HuH-7.5 (cell line): ENCODE measurements at places on chromosomes 11 and 22.

DNA sequence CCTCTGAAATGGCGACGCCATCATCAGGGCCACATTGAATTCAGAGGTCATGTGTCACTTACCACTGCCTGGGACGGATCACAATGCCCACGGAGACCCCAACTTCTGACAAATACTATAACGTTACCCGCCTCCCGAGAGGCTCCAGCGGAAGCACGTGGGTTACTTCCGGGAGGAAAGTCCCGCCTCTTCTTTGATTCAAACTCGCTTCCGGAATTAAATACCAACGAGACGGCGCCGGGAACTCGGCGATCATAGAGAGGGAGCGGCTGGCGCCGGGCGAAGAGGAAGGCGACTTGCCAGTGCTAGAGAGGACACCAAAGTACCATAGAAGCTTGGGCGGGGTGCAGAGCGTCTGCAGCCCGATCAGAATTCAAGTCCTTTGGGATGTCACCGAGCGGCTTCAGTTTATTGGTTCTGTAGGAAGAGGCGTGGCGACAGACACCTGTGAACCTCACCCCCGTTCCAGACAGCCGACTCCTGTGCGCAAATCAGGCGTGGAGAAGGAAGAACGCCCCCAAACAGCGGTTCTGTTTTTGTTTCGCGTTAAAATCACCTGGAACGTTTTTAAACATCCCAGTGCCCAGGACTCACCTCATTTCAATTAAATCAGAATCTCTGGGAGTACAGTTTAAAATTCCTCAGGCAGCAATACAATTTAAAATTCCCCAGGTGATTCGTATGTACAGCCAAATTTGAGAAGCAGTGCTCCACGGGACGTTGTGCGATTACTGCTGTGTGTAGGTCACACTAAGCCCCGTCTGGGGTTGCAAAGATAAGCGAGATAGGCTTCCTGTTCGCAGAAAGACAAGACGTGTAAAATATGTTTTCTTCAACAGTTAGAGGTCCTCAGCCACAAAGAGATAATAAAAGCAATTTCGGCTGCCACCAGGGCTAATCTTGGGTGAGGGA is at the start of gene TIMM10:
TSS of gene TIMM10 (minus strand) at position 159 of the 912 bp plus-strand sequence. CDS start 565 bp downstream, outside the sequence.
- peak; percentile 99 for DNase-seq

GRCh38 chr11:89159974-89160373 is 17.7 kb upstream of the TYR start:
- DNase-seq = no peak

DNA sequence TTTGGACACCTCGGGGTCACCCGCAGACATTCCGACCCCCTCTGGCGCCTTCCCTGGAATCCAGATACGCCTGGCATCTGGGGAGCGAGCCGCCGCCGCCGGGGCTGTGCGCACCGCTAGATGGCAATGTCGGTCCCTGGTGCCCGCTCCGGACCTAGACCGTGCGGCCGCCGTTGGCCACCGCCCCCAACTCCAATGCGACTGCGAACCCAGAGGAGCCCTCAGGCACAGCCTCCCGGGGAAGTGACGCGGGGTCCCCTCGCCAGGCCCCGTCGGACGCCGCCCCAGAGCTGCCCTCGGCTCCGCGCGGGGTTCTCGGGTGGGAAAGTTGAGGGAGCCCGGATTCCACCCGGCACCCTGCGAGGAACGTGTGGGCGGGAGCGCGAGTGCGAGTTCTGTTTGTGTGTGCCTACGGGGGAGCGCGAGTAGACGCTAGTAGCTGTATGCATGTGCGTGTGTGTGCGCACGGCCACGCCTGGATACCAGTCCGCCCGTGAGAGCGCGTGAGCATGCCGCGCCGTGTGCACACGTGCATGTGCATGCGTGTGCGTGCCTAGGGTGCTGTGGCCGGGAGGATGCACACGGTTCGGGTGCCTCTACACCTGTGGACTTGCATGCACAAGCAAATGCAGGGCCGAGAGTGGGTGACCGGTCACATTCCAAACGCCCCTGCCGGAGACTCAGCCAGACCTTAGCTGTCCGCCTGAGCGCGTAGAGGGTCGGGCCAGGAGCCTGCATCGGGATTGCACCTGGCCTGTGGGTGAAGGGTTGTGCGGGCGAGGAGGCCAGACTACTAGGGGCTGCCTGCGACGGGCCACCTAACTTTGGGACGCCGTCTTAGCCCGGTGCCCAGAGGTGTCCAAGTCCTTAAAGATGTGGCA is 1.9 kb downstream of the CHRM4 start:
- DNase-seq = peak; percentile 97

- DNase-seq = no peak
Measured at GRCh38 chr11:86418513-86418912, 43.8 kb downstream of the CCDC81 start.

DNA sequence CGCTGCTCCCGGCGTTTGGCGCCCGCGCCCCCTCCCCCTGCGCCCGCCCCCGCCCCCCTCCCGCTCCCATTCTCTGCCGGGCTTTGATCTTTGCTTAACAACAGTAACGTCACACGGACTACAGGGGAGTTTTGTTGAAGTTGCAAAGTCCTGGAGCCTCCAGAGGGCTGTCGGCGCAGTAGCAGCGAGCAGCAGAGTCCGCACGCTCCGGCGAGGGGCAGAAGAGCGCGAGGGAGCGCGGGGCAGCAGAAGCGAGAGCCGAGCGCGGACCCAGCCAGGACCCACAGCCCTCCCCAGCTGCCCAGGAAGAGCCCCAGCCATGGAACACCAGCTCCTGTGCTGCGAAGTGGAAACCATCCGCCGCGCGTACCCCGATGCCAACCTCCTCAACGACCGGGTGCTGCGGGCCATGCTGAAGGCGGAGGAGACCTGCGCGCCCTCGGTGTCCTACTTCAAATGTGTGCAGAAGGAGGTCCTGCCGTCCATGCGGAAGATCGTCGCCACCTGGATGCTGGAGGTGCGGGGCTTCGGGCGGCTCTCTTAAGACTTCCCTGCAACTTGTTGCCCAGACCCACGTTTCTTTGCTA is at the start of gene CCND1:
TSS of gene CCND1 (plus strand) at position 162 of the 587 bp plus-strand sequence. CDS start at position 320, 158 bp downstream.
- DNase-seq = peak; percentile 99

DNA sequence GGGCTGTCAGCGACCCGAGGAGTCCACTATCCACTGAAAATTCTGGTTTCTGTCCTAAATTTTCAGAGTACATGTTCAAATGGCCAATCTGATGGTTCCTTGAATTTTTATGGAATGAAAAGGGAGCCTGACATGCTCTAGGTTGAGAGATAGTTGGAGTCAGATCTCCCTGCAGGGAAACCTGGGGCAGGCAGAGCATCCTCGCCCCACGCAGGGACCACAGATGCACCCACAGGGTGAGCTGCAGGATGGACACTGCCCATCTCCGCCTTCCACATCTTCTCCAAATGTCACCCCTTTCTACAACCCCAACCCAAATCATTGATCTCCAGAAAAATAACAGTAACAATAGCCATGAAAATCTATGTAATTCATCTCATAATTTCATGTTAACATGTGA is 114.2 kb upstream of the IGLL5 start:
- DNase-seq = no peak

GRCh38 chr11:120712014-120712413 is 200.5 kb downstream of the GRIK4 start:
- DNase-seq = no peak

DNA sequence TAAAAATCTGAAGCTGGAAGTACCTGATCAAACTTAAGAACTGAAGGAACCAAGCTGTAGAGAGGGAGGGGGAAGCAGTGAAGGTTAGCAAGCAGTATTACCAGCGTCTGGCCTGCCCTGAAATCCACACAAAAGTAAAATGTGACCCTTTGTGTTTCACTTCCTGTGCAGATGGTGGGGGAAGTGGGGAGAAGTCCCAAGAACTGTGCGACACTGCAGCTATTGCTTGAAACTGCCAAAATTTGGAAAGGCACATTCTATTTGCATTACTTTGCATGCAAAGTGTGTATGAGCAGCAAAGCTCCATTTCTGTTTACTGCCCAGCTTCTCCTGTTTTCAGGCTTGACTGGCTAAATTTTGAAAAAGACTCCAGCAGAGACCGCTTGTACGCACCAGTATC is 72.1 kb upstream of the BMAL1 start:
- no peak for DNase-seq

- DNase-seq = no peak
Measured at GRCh38 chr22:38777087-38777671, 16.8 kb downstream of the DNAL4 start.

- no peak for DNase-seq
Measured at GRCh38 chr22:36577019-36577418, 48.1 kb upstream of the EIF3D start.

DNA sequence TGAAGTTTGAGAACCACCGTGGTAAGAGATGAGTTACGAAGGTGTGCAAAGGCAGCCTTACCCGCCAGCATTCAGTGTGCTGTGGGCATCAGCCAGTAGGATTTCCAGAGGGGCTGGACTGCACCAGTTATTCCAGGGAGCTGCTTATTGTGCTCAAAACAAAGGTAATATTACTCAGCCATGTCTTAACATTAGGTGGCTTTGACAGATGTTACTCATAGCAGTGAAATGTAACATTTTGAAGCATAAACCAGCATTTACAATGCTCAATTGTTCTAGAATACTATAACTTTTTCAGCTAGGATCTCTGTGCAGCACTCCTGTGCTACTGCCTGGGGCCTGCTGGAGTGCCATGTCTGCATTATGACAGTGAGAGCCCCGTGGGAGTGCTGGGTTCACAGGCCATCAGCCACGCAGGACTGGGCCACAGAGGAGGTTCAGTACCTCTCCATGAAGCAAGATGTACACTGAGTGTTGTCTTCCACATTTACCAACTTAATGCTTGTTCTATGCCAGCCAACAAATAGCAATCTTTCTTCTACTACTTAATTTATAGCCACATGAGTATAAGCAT is 238.1 kb downstream of the CADM1 start:
- no peak for DNase-seq

DNA sequence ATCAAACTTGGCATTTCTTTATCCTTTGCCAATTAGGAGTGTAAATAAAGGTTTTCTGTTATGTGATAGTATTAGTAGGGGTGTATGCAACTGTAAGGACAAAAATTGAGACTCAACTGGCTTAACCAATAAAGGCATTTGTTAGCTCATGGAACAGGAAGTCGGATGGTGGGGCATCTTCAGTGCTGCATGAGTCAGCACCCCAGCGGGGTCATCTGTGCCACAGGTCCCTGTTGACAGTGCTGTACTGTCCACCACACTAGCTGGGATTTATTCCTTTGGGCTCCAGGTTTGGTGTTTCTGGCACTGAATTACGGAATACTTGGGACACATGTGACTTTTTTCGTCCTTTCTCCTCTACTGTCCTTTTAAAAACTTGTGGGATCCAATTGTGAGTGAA is 86.0 kb downstream of the PPP6R3 start:
- DNase-seq = no peak

DNA sequence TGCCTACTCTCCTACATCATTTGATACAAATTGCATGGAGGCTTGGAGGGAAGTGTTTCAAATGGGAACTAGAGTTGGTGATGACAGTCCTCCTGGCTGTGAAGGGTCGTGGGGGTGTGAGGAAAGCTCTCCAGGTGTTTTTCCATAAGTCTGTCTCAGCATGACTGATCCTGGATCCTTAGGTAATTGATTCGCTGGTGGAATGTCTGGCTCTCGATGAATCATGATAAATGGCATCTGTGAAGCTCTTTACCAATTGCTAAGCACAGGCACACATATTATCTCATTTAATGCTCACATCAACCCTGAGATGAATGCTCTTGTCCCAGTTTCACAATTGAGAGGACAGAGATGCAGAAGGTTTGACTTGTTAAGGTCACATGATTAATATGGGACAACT is 107.5 kb downstream of the PKNOX2 start:
- no peak for DNase-seq

DNA sequence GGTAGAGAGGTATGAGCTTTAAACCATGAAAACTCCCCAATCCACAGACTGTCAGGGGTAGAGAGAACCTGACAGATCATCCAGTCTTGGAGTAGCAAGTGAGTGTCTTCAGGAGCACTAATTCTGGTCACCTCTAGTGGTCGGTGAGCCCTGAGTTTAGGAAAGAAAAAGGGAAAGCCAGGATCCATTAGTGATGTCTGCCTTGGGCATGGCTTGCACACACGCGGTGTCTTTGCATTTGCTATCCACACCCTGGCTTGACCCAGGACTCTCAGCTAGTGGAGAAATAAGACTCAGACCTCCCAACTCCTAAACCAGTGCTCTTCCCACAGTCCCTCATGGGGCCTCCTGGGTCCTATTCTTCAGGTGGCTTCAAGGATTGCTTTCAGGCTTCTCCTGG is 19.3 kb downstream of the POU2F3 start:
- no peak for DNase-seq

DNA sequence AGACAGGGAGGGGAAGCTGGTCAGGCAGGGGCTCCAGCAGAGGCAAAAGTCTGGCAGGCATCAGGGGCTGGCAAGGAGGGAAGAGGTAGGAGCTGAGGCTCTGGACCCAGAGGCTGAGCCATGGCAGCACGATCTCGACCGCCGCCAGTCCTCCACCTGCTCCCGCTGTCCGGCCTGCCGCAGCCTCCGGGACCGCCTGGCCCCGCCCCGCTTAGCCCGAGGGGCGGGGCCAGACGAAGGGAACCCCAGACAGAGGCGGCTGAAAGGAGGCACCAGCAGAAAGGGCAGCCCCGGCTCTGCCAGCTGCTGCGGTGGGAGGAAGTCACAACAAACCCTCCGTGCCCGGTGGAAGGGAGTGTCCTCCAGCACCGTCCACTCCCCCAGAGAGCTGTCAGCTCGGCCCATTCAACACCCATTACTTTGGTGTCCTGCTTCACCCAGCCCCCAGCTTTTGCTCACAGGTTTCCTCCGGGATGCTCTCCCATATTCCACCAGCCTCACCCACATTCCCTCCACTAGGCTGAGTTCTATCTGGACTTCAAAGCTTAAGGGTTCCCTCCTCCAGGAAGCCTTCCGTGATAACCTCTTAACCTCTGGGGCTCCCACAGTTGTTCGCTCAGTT is at the start of gene MFNG:
TSS of gene MFNG (minus strand) at position 161 of the 622 bp plus-strand sequence. CDS start 207 bp downstream, outside the sequence.
- peak; percentile 44 for DNase-seq

DNA sequence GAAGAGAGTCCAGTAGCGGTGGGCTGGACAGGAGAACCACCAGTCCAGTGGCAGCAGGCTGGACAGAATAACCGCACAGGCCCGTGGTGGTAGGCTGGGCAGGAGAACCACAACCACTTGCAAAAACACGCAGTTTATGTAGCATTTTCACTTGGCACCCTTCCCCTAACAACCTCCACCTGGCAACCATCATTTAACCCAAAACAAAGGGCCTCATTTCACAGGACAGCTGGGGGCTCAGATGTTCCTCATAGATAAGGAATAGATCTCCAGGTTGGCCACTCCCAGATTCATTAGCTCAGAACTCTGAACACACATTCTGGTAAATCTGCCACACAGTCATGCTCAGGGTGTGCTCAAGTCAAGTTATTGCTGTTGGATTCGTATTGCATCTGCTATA is 41.2 kb downstream of the SYTL2 start:
- DNase-seq = no peak

GRCh38 chr22:25911243-25911972 is 169.4 kb downstream of the MYO18B start:
- no peak for DNase-seq

- no peak for DNase-seq
Measured at GRCh38 chr11:113521737-113522517, 46.7 kb upstream of the DRD2 start.

DNA sequence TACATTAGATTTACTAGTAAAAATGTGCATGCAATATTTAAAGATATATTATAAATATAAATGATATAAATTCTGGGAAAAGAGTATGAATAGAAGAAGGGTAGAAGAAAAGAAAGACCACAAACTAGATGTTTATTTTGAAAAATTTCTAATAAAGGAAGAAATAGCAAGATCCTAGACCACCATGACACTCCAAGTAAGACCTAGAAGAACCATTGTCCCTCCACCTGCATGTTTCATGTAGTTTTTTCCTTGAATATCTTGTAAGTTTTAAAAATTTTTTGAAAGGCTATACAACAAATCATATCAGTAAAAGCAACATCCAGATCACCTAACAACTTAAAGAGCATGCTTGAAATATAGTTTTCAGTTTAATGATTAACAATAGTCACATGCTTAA is 46.8 kb downstream of the ARHGAP32 start:
- DNase-seq = no peak

- no peak for DNase-seq
Measured at GRCh38 chr11:27694992-27695391, 5.3 kb downstream of the BDNF start.
